Fibroblast of the aortic adventitia (primary cell): ENCODE measurements at places on chromosomes 16 and 17. TPM values are rescaled to one million over a fixed set of nuclear protein-coding genes. Genes with fewer than 3 reads are reported as not detected.

The SMIM36 gene
- total RNA-seq: not detected in 2 replicates

The ALKBH5 gene
- total RNA-seq: 73.3 and 108 TPM in 2 replicates

The ARL5C gene
- 2.1 TPM in 1 of 2 replicates, not detected in the other for total RNA-seq

The CCL4 gene
- total RNA-seq: not detected in 2 replicates
